ENCODE measurements at places on chromosomes 12 and 14.

DNA sequence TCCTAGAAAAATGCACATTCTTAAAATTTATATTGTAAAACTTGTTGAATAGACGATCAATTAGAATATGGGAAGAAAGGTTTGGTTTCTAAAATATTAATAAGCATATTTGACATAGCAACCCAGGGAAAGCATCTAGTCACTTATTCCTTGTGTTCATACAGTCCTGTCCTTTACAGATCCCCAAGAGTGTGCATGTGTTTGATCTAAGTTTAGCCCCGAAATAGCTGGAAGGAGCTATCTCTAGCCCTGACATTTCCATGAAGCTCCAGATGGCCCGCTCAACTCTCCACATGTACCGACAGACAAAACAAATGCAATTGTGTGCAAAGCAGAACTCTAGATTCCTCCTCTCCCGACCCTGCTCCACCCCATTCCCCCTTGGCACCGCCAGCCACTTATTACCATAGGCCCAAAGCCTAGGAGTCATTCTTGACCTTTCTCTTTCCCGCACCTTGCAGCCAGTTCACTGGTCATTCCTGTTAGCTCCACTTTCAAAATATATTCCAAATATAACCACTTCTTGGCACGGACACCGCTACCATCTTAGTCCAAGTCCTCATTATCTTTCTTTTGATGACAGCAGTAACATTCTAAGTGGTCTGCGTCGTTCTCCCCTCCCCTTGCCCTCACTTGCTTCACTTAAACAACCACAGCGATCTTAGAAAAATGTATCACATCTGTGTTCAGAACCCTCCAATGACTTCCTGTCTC lies 45.4 kb upstream of the GZMB start:
- no peak for DNase-seq

DNA sequence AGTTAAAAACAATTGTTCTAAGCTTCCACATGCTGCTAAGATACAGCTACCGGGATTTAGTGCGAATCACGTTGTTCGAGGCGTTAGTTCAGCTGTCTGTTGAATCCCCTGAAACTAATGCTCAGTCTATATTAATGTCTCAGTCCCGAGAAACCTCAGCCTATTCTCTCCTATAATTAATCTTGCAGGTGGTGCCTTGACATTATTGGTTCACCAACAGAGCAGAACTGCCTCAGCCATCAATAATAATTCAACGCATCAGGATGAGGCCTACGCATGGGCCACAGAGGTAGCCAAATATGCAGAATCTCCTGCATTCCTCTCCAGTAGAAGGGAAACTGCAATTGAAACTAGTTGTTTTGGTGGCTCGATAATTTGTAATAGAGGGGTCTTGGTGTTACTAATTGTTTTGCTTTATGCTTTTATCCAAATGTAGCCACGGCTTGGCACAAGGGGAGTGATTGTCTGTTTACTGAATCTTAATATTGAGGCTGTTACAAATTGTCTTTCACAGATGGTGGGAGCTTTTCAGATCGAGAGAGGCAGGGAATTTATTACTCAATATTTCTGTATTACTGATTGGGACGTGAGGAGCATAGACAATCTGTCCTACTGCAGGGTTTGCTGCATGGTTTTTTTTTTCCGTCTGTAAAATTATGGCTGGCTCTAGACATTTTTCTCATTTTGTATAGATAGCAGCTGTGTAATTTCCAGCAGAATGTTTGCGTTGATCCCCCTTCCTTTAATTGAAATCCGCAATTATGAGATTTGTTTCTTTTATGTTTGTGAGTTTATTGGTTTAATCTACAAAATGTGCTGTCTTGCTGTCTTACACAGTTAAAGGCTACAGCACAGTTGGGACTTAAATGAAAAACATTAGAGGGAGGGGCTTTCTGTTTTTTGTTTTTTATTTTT lies 1036.5 kb upstream of the NOVA1 start:
- DNase-seq, result no peak

GRCh38 chr12:76863837-76864236 lies 15.0 kb downstream of the CSRP2 start:
- no peak for DNase-seq

- peak; percentile 62 for DNase-seq
Measured at GRCh38 chr14:40417777-40418401, 985.7 kb upstream of the FBXO33 start.

GRCh38 chr14:65062096-65063075 lies 39.9 kb downstream of the MAX start:
- no peak for DNase-seq

DNA sequence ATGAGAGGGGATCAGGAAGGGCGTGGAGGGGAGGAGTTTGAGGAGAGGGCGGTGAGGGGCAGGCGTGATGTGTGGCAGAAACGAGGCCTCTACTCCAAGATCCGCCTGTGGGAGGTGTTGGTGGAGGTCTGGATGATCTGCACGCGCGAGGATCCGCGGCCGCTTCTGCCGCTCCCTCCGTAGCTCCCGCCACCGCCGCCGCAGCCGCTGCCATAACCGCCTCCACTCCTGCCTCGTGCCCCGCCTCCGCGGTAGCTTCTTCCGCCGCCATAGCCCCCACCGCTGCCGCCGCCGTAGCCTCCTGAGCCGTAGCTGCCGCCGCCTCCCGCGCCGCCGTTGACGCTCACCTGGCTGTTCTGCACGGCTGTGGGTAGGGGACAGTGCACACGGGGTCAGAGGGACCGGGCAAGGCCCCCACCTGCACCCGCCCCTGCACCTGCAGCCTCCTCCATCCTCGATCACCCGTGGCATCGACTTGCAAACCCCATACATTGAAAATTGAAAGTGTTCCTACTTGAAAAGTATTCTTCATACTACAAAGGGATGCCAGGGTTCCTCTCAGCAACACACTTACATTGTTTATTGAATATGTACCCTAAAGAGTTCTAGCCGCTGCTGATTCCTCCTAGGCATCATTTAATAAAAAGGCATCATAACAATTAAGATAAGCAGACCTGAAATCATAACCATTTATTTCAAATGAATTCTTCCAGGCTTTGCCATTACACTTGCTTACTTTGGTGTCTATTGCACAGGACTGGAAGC lies 11.1 kb upstream of the KRT1 start:
- peak; percentile 20 for DNase-seq

DNA sequence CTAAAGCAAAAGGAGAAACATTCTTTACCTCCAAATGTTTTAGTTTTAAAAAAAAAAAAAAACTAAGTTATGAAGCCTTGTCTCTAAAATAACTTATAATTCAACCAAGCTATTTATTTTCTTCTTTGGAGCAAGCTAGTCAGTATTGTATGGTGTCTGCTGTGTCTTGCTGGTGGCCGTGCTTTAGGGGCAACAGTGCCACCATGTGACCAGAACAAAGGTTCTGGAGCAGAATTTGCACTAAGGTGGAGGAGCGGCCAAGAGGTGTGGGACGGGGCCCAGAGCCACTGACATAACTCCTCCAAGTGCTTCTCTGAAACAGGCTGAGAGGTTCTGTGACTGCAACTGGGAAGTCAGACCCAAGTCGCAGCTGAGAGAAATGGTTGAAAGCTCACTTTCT lies 4.5 kb downstream of the FICD start:
- DNase-seq, result no peak

DNA sequence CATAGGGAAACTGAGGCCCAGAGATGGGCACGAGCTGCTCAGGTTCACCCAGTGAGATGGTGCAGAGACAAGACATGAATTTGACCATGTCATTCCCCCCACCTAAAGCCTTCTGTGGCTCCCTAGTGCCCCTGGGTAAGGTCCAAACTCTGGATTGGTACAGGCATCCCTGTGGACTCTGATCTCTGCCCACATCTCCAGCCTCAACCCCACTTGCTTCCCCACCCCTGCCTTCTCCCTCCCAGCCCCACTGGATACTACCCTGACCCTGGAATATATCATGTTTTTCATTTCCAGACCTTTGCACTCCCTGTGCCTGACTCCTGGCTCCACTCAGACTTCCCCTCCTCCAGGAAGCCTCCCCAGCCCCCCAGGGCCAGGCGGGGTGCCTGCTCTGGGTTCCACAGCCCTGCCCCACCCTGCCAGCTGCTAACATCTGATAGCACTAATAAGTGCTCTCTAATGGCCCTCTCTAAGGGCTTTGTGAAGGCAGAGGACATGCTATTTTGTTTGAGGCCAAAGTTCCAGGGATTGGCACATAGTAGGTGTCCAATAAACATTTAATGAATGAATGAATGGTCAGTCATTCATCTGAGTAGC lies 1.1 kb upstream of the SDSL start:
- DNase-seq, result no peak

DNA sequence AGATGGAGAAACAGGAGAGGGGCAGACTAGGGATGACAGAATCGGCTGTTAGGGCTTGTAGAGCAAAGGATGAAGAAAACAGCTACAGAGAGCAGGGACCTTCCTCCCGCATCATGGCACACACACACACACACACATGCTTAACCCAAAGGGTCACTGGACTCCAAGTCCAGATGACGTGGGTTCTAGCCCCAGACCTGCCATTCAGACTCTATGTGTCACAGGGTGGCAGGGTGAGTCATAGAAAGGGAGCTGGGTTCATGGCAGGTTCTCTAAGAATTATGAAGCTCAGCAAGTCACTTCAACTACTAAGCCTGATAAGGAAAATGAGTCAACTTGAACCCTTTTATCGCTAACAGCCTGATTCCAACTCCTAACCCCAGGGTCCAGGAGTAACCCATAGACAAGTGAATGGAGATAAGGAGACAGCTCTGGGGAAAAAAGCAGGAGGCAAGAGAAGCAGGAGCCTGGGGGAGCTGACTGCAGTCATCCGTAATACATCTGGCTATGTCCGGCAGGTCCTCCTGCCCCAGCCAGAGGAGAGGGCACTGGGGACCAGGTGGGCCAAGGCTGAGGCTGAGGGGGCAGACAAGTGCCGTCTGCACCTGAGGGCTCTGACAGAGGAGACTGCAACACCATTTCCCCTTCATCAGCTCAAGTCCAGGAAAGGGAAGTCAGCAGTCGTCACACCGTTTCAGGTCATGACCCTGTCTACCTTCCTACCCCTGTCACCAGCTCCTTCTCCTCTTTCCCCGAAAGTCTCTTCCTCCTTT lies 3.6 kb upstream of the TNFRSF1A start:
- no peak for DNase-seq

GRCh38 chr12:57726884-57727757 lies 11.4 kb downstream of the AGAP2 start:
- no peak for DNase-seq

DNA sequence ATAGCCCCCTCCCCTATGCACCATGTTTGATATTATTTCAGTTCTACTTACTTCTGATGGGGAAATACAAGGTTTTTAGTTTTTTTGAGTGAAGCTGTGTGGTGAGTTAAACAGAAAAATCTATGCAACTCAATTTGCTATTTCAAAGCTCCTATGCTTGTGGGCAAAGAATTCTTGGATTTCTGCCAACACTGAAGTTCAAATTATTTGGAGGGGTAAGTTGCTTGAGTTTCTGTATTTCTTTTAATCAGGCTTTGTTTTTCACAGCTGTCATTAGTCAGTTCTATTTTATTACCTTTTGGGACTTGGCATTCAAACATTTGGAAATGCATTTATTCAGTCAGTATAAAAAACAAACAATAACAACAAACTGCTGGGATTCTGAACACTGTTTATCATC lies 407.5 kb upstream of the MGAT4C start:
- DNase-seq, result no peak

DNA sequence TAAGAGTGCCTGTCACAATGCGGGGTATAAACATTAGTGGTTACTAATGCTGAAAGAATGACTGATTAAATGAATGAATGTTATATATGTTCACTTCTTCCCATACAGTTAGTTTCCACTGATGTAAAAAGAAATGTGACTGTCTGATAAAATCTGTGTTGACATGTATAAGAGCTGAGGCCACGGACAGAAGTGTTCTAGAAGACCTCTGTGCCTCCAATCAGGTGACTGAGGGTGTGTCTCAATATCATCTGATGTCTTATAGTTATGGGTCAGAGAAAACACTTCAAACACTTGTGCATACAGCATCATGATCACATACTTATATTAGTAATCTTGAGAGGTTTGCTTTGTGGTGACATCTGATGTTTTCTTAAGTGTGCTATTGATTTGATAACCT lies 183.4 kb downstream of the TTC7B start:
- peak; percentile 59 for DNase-seq

- DNase-seq, result no peak
Measured at GRCh38 chr14:96086574-96087077, 47.5 kb downstream of the C14orf132 start.

DNA sequence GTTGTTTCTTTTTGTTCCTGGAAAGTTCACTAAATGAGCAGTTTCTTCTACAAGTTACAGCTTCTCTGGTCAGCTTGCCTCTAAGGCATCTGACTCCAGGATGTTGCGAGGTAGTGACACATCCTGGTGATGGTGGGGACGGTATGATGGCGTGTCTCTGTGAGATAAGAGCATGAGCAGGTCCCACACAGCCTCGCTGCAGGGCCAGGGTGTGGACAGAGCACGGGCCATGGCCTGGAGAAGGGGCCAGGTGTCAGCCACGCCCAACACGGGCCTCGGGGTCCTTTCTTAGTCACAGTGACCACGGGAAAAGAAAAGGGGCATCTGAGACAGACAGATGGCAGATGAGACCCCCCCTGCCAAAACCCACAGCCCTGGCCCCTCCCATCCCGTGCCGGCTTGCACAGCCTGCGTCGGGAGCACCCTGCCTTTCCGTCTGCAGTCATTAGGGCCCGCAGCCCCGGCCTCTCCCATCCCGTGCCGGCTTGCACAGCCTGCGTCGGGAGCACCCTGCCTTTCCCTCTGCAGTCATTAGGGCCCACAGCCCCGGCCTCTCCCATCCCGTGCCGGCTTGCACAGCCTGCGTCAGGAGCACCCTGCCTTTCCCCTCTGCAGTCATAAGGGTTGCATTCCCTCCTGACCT lies 79.3 kb upstream of the DYNC1H1 start:
- DNase-seq, result no peak

GRCh38 chr14:64958743-64959142 lies 13.4 kb downstream of the RAB15 start:
- peak; percentile 70 for DNase-seq

- DNase-seq, result peak; percentile 29
Measured at GRCh38 chr12:52818388-52818787, 4.5 kb upstream of the KRT4 start.

- peak; percentile 53 for DNase-seq
Measured at GRCh38 chr14:78302841-78303240, 132.7 kb downstream of the NRXN3 start.

Data from NCI-H2171 treated with DMSO at 0.1 percent for 48 hours (cell line).